ENCODE measurements at places on chromosomes 6 and 20.

- DNase-seq = no peak
Measured at GRCh38 chr20:5877128-5877527, 73.2 kb downstream of the TRMT6 start.

DNA sequence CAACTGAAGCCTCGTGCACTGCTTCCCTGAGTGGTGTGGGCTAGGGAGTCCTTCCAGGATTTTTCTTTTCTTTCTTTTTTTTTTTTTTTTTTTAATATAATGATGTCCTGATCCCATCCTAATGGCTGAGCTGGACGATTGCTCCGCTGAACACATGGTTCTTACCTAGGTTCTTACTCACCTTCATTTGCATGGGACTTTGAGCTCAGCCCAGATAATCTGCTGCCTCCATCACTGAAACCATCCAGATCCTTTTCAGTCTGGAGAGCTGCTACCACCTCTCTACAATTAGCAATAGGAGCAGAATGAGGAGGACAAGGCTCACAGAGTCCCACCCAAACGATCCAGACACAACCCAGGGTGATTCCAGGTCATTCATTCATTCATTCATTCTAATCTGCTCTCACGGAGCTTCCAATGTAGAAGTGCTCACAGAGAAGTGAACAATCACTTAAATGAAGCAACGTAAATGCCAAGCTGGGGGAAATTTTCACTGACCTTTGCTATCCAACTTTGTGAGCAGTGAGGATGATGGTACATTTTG lies 246.3 kb upstream of the RREB1 start:
- DNase-seq = no peak

GRCh38 chr6:43075670-43076463 lies at the start of gene PTK7:
Gene PTK7, plus strand, starts transcription at chr6:43076314. Its CDS starts 175 bp downstream, at chr6:43076489.
- peak; percentile 67 for DNase-seq

DNA sequence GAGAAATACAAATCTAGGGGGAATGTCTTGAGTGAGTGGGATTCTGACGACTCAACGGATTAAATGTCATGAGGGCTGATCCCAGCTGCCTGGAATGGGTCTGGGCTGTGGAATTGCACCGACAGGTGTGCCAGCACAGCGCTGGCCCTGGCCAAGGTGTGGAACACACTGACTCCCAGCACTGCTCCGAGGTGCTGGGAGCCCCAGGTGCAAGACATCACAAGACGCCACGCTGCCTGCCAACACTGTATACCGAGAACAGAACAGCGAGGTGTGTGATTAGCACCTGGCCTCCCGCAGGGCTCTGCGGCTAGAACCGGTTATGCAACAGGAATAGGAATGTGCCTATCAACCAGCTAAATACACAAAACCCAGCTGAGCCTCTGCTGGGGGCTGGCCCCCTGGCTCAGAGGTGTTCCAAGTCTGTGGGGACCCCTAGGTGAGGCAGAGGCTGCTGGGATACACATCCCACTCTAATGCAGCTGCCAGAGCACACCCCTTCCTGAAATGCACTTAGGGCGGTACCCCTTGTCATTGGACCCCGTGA lies 24.8 kb upstream of the APMAP start:
- DNase-seq = no peak

GRCh38 chr6:43149265-43149664 lies 21.8 kb upstream of the SRF start:
- DNase-seq = no peak

DNA sequence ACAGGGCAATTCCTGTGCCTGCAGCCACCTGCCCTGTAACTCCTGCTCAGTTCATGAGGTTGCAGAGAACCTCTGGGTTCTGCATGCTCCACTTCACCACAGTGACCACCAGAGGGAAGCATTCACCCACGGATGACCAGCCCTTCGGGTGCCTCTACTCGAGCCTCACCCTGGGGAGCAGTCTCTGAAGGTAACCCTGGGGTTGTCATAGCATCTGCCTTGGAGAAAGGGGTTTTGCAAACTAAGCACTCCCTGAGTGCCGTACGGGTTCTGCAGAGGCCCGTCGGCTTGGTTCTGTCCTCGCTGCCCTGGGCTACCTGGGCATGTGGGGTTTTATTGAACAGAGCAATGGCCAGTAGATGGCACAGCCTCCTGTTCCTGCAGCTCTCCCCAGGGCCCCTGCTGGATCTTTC lies 10.2 kb upstream of the CST5 start:
- peak; percentile 49 for DNase-seq

GRCh38 chr20:25044660-25045342 lies 13.1 kb downstream of the ACSS1 start:
- DNase-seq = no peak

GRCh38 chr6:159594106-159594749 lies 98.8 kb downstream of the SOD2 start:
- DNase-seq = peak; percentile 74

- no peak for DNase-seq
Measured at GRCh38 chr6:75755704-75756103, 6.7 kb downstream of the MYO6 start.

DNA sequence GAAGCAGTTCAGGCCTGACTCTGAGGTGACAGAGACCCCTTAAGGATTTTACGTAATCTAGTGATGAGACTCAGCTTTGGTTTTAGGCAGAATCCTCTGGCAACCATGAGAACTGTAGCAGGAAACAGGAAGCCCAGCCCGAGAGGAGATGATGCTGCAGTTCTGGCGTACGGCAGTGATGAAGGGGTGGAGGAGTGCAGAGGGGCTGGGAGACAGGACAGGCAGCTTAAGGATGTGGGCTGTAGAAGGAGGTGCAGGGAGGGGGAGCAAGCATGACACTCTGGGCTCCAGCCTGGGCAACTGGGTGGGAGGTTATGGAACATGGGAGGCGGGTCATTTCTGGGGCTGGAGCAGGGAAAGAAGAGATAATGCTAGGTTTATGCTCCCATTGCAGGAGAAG lies 67.1 kb downstream of the LRFN2 start:
- DNase-seq = no peak

DNA sequence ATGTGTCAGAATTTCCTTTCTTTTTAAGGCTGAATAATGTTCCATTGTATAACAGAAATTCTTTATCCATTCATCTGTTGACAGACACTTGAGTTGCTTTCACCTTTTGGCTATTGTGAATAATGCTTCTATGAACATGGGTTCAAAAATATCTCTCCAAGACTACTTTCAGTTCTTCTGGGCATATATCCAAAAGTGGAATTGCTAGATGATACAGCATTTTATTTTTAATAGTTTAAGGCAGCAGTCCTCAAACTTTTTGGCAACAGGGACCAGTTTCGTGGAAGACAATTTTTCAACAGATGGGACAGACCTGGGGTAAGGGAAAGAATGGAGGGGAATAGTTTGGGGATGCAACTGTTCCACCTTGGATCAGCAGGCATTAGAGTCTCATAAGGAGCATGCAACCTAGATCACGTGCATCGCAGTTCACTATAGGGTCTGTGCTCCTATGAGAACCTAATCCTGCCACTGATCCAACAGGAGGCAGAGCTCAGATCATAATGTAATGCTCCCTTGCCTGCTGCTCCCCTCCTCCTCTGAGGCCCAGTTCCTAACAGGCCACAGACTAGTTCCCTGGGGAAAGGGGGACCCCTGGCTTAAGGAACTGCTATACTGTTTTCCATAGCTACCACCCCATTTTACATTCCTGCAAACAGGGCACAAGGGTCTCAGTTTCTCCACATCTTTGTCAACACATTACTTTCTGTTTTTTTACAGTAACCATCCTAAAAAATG lies 239.9 kb upstream of the RNF217 start:
- no peak for DNase-seq

DNA sequence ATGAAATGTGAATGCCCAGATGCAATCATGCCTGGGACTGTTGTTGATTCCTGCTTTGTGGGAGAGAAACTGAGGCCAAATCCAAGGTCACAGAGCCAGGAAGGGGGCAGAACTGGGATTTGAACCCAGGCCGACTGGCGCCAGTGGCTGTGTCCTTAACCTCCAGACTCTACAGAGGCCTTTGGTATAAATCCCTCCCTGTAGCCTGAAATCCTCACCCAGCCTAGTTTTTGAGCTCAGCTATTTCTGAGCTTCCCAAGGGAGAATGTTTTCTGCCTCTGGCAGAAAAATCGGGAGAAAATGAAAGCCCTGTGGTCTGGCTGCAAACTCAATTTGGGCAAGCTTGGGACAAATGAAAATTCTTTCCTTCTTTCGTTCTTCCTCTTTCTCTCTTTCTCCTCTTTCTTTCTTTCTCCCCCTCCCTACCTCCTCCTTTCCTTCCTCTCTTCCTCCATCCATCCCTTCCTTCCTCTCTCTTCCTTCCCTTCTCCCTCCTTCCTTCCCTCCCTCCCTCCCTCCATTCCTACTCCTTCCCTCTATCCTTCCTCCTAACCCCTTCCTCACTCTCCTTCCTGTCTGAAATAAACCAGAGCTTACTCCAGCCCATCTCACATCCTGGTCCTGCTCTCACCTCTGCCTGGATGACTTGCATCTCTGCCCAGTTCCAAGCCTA lies 34.9 kb downstream of the SNAI1 start:
- no peak for DNase-seq

GRCh38 chr6:82904860-82905259 lies 160.8 kb downstream of the UBE3D start:
- peak; percentile 62 for DNase-seq

GRCh38 chr6:167236239-167236571 lies 54.9 kb upstream of the UNC93A start:
- no peak for DNase-seq

- DNase-seq = peak; percentile 88
Measured at GRCh38 chr6:113690281-113691259, 166.6 kb upstream of the MARCKS start.

DNA sequence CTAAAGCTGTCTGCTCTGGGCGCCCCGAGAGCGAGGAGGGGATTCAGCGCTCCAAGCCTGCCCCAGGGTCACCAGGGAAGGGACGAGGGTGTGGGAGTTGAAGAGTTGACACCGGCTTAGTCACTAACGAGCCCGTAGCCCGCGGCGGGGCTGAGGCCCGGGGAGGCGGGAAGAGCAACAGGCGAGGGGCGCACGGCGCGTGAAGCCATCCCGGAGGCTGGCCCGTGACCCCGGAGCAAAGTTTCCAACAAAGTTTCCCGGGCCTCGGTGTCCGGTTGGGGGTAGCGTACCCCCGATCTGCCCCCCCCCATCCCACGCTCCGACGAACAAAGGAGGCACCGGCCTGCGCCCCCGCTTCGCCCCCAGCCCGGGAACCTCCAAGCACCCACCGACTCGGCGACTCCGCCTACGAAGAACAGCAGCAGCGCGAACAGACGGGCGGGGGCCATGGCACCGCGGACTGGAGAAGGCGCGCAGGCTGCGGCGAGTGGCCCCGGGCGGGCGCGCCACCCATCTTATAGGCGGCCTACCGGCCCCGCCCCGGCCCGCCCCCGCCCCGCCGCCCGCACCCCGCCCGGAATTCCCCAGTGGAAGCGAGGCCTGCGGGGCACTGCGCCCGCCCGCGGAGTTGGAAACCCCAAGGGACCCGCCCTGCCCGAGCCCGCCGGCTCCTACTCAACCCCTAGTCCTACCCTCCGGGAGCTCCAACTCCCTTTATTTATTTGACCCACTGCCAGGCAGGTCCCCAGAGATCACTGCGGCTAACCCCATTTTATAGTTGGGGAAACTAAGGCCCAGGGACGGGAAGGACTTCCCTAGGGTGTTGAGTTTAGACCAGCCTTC lies at the start of gene SDC4:
SDC4 (minus strand) TSS at position 489 of the 843 bp plus-strand sequence; CDS start at position 449, 40 bp downstream.
- DNase-seq = no peak

GRCh38 chr6:140052736-140053729 lies 678.6 kb upstream of the CITED2 start:
- peak; percentile 34 for DNase-seq

Measured in kidney glomerular epithelial cell (primary cell).